ENCODE measurements at places on chromosomes 1 and 21.

DNA sequence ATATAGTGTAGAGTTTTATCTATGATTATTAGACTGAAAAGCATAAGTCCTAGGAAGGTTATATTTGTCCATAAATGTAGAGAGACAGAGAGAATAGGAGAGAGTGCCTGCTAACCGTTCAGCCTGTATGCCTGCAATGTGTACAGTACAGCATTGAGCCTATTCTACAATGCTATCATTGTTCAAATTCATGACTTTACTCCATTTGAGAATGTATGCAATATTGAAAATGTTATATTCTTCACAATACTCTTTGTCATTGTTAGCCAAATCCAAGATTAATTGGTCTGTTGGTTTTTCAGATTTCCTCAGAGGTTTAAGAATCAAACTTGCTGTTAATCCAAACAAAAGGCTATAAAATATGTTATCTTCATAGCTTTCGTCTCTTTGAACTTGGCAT lies 585.2 kb upstream of the B3GALT2 start:
- DNase-seq = no peak

GRCh38 chr1:214295934-214296333 lies 15.0 kb downstream of the SMYD2 start:
- no peak for DNase-seq

- DNase-seq = no peak
Observed at GRCh38 chr1:167909691-167910180, 4.2 kb downstream of the ADCY10 start.

DNA sequence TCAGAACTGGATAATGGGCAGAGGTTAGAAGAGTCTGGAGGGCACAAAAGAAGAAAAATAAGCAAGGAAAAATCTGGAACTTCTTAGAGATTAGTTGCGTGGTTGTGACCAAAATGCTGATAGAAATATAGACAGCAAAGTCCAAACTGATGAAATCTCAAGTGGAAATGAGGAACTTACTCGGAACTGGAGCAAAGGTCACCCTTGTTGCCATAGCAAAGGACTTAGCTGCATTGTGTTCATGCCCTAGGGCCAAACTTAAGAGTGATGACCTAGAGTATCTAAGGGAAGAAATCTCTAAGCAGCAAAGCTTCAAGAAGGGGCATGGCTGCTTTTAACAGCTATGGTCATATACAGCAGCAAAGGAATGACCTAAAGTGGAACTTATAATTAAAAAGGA lies 180.0 kb downstream of the TTLL7 start:
- no peak for DNase-seq

- no peak for DNase-seq
Observed at GRCh38 chr1:196609370-196609737, 1.1 kb upstream of the KCNT2 start.

- no peak for DNase-seq
Observed at GRCh38 chr1:185257950-185258208, 59.2 kb downstream of the IVNS1ABP start.

- no peak for DNase-seq
Observed at GRCh38 chr1:74681001-74681400, 7.4 kb upstream of the ERICH3 start.

Measured in central memory CD4-positive, alpha-beta T cell (primary cell).